Umbilical cord (tissue), 2 donors: ENCODE measurements at places on chromosomes 12 and 14.

GRCh38 chr14:65329481-65329880 is 83.0 kb upstream of the FUT8 start:
- DNase-seq, result no peak

DNA sequence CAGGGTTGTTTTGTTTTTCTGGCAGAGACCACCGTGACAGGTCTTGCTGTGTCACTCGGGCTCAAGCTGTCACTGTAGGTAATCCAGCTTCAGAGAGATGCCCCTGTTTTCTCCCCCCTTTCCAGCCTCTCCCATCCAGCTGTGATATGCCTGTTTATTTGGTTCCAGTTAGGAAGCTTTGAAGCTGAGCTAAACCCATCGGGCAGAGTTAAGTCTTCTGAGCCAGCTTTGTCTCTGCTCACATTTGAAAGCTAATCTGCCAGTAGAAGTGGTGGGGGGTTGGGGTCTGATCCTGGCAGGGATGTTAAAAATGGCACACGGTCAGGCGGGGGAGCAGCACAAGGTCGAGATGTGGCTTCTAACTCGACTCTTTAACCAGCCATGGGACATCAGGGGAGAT is 130.0 kb downstream of the TSPAN9 start:
- peak; percentile 54 for DNase-seq

DNA sequence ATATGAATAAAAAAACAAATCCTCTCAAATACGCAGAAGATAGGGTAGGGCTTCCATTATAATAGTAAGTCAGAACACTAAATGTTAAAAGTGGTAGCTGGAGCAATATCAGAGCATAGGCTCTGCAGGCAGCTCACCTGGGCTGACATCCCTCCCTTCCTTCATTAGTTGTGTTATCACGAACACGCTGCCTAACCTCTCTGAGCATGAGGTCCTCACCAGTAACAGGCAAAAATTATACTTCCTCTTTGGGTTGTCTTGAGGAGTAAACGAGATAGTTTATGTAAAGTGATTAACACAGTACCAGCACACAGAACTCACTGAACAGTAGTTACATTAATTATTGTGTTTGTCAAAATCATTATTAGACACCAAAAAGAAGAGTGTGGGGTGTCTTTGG is 154.3 kb downstream of the STXBP6 start:
- DNase-seq, result no peak

DNA sequence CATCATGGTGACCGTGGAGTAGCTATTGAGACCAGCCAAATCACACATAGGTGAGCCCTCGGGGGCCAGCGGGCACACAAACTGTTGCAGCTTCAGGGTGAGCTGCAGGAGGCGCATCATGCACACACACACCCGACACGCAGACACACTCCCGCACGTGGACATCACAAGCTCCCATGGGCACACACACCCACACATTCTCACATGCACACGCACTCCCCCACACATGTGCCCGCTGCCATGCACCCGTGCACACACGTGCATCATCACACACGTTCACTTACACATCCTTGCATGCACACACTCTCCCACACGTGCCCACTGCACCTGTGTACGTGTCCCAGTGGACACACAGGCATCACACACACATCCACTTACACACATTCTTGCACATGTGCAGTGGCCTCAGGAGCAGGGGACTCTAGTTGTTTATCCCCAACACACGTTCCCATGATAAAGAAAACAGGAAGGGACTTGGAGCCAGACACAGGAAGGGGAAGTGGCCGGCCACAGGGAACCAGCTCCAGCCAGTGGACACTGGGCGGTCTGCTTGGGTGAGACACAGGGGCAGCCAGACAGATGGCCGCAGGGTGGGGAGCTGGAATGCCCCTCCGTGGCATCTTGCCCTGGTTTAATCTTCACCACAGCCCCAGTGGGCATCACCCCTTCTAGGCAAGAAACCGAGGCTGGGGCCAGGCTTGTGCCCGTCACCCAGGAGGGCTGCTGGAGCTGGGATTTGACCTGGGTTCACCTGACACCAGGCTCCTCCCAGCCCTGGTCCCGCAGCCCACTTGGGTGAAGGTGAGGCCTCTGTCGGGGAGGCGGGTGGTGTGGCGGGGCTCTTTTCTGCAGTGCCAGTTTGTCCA is 49.7 kb downstream of the CYP46A1 start:
- peak; percentile 43 for DNase-seq

- no peak for DNase-seq
These were observed 7.6 kb downstream of the CALCOCO1 start for GRCh38 chr12:53719649-53720048.

DNA sequence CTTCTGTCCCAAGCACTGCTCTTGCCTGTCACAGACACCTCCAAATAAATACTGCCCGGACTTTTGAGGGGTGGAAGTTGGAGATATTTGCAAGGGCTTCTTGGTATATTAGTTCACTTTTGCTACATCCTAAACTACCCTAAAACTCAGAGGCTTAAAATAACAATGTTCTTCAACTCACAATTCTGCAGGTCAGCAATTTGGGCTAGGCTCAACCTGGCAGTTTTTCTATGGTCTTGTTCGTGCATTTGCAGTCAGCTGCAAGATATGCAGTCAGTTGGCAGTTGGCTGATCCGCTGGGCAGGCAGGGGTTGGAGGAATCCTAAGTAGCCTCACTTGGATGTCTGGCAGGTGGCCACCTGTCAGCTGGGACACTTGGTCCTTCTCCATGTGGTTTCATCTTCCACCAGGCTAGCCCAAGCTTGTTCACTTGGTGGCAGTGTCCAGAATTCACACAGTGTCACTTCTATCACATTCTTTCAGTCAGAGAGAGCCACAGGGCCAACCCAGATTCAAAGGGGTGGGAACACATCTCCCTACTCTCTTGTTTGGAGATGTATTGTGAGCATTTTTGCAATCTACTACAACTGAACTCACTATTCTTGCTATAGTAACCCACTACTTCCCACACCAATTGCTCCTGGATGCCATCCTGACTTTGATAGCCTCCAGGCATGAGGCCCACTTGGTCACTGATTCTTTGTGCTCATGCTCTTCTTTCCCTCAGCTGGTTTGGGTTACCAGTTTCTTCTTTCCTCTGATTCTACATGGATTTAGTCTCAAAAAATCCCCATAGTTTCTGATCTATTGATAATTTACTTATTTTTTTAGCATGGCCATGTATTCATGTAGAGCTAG is 27.8 kb upstream of the CAPRIN2 start:
- DNase-seq, result no peak

DNA sequence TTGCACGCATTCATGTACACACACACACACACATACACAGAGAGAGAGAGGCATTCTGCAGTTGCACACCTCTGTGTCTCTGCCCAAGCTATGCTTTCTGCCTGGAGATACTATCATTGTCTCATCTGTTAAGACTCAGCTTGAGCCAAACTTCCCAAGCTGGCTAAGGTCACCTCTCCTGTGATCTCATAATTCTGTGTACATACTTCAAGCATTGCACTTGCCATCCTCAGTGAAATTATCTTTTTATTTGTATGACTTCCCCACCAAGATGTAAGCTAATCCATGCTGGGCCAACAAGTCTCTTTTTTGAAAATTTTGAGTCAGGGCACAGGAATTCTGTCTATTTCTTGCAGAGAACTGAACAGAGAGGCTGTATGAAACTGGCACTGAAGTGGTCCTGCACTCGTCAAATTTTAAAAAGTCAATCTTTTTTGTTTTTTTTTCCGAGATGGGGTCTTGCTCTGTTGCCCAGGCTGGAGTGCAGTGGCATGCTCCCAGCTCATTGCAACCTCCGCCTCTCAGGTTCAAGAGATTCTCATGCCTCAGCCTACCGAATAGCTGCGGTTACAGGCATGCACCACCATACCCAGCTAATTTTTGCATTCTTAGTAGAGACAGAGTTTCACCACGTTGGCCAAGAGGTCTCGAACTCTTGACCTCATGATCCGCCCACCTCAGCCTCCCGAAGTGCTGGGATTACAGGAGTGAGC is 44.3 kb downstream of the TMTC1 start:
- no peak for DNase-seq

DNA sequence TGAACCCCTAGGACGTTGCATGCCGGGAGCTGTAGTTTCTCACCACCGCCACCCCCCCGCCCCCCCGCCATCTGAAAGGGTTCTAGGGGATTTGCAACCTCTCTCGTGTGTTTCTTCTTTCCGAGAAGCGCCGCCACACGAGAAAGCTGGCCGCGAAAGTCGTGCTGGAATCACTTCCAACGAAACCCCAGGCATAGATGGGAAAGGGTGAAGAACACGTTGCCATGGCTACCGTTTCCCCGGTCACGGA is 501 bp upstream of the HSP90B1 start:
- no peak for DNase-seq

GRCh38 chr14:99035268-99035667 is 236.7 kb downstream of the BCL11B start:
- peak; percentile 64 for DNase-seq

- no peak for DNase-seq
These were observed 4.8 kb upstream of the LPCAT3 start for GRCh38 chr12:7023114-7023513.
